ENCODE measurements at places on chromosomes 16 and 17.

DNA sequence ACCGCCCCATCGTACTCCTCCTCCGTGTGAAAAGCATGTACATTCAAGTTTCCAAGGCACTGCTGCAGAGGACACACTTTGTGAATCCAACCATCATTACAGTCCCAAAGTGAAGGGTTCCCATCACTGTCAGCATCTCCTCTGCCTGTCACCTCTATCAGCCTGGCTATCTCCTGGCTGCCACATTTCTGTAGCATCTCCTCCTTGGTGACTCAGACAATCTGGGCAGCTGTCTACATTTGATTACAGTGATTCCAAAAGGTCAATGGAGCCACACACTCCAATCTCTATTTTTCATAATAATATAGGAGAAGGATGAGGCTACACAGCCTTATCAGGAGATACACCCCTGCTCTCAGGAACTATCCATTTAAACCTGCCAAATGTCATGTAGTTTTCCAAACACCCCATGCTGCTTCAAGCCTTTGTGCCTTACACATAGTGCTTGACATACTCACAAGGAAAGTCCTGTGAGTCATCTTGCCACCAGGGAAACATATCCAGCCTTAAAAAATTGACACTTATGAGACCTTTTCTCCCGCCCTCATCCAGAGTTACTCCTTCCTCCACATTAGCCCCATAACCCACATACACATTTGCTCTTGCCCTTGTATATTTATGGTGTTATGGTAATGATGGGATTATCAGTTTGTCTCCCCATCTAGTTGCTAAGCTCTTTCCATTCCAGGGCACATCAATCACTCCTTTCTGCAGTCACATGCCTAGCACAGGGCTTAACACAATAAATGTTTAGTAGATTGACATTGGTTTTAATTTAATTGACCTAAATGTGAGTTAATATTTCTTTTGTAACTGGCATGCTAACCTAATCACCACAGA, 250.1 kb upstream of the CDH5 start:
- no peak for DNase-seq

DNA sequence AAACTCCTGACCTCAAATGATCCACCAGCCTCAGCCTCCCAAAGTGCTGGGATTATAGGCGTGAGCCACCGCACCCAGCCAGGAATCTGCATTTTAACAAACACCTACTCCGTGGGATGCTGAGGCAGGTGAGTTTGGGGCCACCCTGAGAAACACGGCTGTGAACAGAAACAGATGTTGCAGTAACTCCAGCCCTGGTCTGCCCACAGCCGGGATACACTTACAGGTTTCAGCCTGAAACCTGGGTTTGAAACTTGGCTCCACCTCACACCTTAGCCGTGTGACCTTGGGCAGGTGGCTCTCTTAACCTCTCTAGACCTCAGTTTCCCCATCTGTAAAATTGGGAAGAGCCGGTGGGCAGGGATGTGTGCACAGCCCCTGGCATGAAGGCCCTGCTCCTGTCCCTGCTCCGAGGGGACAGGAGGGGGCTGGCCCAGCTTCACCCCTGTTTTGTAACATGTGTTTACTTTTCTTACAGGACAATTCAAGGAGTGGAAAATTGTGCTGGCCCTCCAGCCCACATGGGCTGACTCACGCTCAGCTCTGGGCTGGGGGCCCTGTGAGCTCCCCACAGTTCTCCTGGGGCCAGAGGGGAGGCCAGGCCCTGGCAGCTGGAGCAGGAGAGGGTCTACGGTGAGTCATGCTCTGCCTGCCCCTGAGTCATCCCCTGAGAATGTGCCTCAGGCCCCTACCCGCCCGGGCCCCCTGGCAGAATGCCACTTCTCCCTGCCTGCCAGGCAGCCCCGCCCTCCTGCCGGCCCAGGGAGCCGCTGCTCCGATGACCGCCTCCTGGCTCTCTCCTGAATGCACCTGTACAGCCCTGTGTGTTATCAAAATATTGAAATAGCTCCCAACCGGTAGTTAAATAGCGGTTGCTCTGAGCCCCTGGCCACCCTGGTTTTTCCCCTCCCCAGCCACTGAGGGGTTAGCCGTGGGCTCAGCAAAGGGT, 7.7 kb upstream of the PPL start:
- DNase-seq, result no peak

DNA sequence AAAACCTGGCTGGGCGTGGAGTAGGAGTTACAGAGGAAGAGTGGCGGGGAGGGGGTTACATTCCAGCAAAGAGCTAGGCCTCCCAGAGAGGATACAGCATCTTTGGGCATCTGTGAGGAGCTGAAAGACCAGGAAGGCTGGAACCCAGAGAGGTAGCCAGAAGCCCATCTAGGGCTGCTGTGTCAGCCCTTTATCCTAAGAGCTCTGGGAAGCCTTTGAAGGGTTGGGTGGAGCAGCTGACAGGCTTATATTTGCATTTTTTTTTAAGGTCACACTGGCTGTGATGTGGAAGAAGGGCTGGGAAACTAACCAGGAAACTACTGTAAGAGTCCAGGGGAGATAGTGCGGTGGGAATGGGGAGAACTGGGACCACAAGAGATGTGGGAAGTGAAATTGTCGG, 6.8 kb upstream of the CNOT1 start:
- DNase-seq, result no peak

DNA sequence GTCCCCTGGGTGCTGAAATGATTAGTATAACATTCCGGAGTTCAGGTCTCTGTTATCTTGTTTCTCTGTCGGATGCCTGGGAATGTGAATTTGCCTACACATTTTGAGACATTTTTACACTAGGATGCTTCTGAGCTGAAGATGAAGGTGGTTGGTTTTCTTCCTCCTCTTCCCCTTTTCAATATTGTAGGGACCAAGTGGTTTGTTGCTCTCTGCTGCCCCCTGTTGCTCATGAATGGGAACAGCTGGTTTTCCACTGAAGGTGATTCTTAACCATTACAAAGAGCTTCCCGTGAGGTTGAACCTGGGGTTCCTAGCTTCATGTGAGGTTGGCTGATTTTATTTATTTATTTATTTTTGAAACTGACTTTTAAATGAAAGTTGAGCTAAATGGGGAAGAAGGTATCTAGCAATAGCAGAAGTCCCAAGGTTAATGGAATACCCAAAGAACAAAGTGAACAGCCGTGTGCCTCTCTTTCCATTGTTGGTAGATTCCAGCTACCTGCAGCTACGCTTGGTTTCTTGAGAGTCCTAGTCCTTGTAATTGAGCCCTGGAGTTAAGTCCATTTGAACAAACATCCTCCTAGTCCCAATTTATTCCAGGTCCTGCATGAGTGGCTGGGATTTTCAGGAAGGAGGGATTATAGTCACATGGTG, 983.9 kb upstream of the EEF2KMT start:
- peak; percentile 5 for DNase-seq

DNA sequence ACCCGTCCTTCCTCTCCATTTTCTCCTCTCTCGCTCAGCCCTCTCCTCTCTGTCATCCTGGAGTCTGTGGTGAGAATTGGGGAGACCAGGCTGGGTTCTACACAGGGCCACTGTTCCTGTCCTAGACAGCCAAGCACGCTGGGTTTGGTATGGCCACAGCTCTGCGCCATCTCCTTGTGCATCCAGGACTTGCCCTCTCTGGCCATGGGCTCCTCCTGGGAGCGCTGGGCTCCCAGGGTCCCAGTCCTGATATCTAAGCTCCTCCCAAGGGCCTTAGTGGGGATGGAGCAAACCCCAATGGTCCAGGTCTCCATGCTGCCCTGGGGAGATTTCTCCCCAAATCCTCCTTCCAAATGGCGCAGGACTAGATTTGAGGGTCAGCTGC, 27.2 kb upstream of the ITGA3 start:
- DNase-seq, result no peak

DNA sequence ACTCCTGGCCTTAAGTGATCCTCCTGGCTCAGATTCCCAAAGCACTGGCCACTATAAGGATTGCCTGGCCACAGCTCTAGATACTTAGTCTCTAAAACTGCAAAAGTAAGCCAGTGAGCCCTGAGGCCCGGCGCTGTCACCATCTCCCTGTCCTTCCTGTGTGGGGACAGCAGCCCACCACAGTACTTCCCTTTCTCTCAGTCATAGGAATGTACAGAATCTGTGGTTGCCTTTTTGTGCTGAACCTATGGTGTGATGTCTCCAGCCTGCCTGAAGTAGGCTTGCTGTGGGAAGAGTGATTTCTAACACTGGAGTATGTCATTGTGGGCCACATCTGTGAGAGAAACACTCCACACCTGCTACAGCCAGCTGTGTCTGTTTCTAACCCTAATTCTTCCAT, 24.7 kb downstream of the NTAN1 start:
- no peak for DNase-seq

DNA sequence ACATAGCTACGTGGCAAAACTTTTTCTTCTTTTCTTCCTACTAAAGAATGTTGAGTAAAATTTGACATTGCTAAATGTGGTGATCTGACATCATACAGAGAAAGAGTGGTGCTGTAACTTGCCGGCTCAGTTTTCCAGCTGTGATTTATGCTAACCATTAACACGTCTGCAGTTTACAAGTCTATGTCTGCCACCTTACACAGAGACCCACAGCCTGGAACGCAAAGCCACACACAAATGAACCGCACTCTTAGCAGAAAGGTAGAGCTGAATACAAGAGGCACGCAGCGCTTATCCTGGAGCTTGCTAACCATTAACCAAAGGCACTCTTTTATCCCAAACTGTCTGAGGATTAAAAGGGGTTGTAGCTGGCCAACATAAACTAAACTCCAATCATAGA, 31.9 kb downstream of the CACNG1 start:
- no peak for DNase-seq

DNA sequence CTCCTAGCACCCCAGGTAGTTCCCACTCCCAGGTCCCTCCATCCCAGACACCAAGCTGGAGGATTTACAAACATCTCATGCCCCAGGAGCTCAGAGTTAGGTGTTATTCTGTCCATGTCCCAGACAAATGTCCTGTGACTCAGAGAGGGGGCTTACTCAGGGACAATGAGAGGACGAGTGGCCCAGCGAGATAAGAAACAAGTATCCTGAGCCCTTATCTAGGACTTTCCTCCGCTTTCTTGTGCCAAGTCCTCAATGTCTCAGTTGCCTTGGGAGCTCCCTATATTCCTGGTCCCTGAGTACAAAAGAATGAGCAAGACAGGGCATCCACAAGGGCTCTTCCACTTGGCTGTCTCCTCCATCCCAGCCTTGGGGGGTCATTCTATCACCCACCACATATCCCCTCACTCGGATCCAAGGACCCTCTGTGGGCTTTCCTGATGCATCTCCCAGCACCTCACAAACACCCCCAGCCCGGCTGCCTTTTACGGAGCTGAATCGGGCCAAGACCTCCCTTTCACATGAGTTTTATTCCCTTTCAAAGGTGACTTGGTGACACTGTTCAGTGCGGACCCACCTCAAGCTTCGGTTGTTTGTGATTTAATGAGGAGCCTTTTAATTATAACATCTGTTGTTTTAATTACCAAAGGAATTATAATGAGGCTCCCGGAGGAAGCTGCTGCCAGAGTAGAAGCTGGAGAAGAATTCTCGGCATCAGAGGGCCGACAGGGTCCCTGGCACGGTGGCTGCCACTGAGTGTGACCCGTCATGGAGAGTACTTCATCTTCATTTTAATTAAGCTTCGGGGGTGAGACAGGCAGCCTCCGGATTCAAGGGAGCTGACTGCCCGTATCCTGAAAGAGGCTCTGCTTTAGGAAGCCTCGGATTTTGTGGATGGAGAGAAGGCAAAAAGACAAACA, 121.5 kb downstream of the WSCD1 start:
- DNase-seq, result no peak

GRCh38 chr17:55062921-55063320, 94.4 kb downstream of the STXBP4 start:
- no peak for DNase-seq

- DNase-seq, result no peak
Observed at GRCh38 chr16:81117436-81117835, 21.2 kb upstream of the GCSH start.

- DNase-seq, result no peak
Observed at GRCh38 chr17:20920095-20920814, 122.6 kb downstream of the USP22 start.

DNA sequence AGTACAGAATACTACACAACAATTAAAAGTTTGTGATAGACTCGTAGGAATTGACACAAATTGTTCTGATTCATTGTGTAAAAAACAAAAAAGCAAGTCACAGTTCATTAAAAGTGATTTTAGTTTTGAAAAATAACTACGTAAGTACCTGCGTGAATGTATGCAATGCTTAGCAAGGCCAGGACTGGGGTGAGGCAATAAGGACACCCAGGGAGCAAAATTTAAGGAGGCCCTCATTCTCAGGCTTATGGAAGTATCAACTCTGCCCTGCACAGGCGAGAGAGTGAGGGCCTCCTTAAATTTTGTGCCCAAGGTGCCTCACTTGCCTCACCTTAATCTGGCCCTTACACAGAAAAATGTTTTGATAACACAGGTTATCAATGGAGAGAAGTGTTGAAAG, 31.4 kb downstream of the NOG start:
- no peak for DNase-seq

DNA sequence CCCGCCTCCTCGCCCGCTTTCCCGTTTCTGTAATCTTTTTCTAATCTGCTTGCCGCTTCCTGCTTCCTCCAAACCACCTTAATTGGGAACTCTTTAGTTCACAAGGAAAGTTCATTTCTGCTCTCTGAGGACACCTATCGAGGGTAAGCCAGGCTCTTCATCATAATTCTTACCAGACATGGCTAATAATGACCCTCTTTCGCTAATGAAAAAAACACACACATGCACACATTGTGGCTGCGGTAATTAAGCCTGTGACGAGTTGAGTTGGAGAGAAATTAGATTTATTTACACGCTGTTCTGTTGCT, 100.6 kb downstream of the ZNF423 start:
- DNase-seq, result no peak

DNA sequence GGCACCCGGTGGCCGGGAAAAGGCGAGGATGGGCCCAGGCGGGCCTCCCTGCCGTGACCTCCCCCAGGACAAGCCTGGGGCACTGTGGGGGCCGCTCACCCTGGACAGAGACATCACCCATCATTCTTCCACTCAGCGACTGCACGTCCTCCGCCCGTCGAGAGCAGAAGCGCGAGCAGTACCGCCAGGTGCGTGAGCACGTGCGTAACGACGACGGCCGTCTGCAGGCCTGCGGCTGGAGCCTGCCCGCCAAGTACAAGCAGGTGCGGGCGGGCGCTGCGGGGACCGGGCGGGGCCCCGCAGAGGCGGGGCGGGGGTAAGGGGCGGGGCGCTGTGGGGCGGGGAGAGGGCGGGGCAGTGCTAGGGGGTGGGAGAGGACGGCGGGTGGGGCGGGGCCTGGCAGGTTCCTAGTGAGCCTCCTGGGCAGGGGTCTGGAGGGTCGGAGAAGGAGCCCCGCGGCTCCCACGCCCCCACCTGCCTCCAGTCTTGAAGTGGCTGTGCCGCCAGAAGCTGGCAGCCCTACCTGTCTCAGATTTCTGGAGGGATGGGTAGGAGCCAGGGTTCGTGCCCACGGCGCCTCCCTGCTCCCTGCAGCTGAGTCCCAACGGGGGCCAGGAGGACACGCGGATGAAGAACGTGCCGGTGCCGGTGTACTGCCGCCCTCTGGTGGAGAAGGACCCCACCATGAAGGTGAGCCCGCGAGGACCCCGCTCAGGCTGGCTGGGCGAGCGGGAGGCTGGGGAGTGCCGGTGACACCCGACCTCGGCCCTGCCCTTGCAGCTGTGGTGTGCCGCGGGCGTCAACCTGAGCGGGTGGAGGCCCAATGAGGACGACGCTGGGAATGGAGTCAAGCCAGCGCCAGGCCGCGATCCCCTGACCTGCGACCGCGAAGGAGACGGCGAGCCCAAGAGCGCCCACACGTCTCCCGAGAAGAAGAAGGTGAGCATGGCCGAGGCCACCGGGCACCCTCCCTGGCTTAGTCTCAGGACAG, 7.5 kb downstream of the NME3 start:
- no peak for DNase-seq
